Progenitor cell of endocrine pancreas (in vitro differentiated cells): ENCODE measurements at places on chromosomes 7 and 10. TPM values are rescaled to one million over a fixed set of nuclear protein-coding genes. Genes with fewer than 3 reads are reported as not detected.

The CDK14 gene
- 116 and 117 TPM in 2 replicates for total RNA-seq

DNA sequence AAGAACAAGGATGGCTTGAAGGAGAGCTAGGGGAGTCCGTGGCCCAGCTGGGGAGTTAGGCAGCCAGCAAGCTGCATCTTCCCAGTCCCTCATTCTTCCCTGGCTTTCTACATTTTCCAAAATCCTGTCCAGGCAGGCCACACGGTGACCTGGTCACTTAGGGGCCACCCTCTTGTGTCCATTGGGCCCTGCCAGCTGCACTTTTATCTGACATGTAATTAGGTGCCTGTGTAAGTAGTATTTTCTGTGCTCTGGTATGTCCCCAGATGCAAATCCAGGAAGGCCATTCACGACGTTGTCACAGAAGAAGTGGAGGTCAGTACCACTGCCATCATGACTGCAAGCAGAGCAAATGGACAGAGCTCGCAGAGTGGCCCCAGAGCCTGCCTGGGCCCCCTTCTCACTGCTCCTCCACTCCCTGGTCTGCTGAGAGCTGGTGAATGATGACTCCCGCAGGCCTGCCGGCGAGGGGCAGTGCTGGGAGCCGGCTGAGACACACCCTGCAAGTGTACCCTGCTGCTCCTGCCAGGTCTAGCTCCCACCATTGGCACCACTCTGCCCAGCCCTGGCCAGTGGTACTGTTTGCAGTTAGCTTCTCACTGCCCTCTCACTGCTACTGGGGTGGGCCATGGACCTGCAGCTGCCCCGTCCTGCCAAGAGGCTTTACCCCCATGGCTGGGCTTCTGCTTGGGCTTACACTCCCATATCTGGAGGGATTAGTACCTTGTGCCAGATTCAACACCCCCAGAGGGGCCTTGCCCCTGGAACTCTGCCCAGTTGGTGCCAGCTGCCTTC, 98.2 kb downstream of the GLRX3 start:
- H3K4me3 ChIP-seq: no peak overlapping the region
- H3K27ac ChIP-seq: no peak overlapping the region
- peaks cover 2% of the 10 kb centered on the region for H3K4me1 ChIP-seq
- H3K36me3 ChIP-seq: peaks cover 3% of the 10 kb centered on the region
- no peak for DNase-seq

GRCh38 chr10:129774082-129774735, 189.9 kb downstream of the EBF3 start:
- no peak for DNase-seq
- peaks cover 68% of the 10 kb centered on the region for H3K27me3 ChIP-seq
- no peaks in the 10 kb centered on the region for H3K4me1 ChIP-seq
- peaks cover 5% of the 10 kb centered on the region for H3K36me3 ChIP-seq
- H3K27ac ChIP-seq: no peak overlapping the region
- H3K4me3 ChIP-seq: no peak overlapping the region

DNA sequence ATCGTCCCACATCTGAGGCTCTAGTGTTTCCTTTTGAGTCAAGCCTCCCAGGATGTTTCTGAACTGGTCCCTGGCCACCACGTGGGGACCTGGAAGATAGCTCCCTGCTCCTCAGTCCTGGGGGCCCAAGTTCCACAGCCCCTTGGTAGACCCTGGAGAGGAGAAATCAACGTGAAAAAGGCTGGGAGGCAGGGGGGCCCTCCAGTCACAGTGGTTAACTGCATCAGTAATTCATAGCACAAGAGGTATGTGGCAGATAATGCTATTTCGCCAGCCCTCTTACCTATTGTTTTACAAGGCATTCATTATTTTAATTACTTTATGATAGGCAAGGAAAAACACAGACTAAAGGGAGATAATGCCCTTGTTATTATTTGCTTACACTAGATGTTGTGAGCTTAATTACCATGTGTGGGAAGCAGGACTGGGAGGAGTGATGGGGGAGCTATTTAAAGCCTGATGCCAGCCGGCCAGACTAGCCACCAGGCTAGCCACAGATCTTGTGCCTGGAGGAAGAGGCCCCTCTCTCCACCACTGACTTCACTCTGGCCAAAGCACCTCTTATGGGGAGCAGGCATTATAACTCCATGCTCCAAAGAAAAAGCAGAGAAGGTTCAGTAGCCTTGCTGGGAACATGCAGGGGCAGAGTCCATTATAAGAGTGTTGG, 230.7 kb downstream of the KCNMA1 start:
- H3K4me1 ChIP-seq: peaks cover 11% of the 10 kb centered on the region
- H3K4me3 ChIP-seq: no peak overlapping the region
- no peak for DNase-seq
